Dermis blood vessel endothelial cell (primary cell): ENCODE measurements at places on chromosomes 11 and 22.

DNA sequence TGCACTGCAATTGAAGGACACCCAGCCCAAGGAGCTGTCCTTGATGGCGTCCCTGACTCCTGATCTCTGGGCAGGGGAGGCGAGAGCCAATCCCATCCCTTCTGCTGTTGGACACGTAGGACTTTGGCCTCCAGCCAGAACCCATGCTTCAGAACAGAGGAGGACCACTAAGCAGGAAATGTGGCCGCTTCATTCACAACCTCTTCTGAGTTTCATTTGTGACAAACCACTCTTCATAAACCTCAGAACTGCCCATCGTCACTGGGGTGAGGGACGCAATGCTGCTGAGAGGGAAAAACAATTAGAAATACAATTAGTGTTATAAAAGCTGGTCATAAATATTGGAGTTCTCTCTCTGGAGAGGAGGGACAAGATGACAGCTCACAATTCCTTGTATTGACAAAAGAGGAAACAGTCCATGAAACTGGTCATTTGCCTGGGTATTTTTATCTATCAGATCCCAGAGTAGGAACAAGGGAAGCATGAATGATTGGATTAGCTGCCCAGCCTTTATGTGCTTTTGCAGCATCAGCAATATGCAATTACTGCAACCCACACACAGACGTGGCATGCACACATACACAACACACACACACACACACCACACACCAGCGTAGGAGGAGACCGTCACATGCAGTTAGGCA lies 216.5 kb upstream of the CADM1 start:
- no peak for DNase-seq

- no peak for DNase-seq
Observed at GRCh38 chr11:112195951-112196351, 20.6 kb downstream of the BCO2 start.

GRCh38 chr11:58796333-58796732 lies 48.2 kb downstream of the GLYATL2 start:
- DNase-seq: no peak

- DNase-seq: no peak
Observed at GRCh38 chr11:93289782-93290463, 40.6 kb upstream of the DEUP1 start.

DNA sequence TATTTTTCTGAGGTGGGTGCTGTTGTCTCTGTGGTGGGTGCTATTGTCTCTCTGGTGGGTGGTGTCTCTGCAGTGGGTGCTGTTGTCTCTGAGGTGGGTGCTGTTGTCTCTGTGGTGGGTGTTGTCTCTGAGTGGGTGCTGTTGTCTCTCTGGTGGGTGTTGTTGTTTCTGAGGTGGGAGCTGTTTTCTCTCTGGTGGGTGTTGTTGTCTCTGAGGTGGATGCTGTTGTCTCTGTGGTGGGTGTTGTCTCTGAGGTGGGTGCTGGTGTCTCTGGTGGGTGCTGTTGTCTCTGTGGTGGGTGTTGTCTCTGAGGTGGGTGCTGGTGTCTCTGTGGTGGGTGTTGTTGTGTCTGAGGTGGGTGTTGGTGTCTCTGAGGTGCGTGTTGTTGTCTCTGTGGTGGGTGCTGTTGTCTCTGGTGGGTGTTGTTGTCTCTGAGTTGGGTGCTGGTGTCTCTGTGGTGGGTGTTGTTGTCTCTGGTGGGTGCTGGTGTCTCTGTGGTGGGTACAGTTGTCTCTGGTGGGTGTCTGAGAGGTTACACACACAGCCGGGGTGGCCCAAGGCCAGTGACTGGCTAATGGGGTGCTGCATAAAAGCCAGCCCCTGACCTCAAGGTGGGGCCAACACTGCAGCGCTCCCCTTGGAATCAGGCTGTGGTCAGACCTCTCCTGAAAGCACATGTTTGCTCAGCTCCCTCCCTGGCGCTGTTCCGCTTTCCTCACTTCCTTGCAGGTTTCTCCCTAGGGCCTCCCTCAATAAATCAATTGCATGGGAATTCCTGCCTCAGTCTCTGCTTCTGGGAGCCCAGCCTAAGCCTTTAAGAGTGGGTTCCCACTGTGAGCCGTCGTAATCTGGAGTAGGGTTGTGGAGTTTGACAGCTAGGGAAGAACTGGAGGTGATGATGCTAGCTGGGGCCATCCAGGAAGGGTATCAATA lies 31.0 kb upstream of the XBP1 start:
- DNase-seq: no peak

DNA sequence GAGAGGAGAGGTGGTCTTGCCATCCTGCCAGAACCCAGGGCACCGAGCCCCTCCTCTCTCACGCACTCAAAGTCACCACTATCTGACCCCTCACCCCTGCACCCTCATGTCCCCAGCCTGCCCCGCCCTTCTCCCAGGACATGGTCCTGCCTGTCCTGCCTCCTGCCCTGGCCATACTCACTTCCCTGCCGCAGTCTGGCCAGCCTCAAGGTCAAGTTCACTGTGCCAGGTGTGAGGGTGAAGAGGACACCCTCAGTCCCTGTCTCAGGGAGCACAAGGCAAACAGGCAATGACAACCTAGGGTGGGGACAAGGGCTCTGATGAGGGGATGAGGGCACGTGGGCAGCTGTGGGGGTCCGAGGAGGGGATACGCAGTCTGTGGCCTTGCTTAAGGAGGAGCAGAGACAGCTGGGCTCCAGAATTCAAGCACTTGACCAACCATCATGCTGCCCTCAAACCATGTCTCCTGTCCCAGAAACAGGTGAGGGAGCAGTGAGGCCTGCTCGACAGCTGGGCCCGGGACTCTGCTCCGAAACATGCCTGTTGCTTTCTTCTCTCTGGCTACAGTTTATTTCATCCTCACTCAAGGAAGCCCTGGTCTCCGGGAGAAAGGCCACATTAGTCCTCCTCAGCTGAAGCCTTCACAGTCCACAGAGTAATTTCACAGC lies 36.6 kb downstream of the PDGFB start:
- no peak for DNase-seq

- DNase-seq: no peak
Observed at GRCh38 chr11:44595964-44596381, 30.5 kb downstream of the CD82 start.

GRCh38 chr22:49202226-49202625 lies 625.4 kb downstream of the BRD1 start:
- DNase-seq: no peak

GRCh38 chr11:130486391-130486836 lies 38.0 kb downstream of the ADAMTS15 start:
- no peak for DNase-seq

DNA sequence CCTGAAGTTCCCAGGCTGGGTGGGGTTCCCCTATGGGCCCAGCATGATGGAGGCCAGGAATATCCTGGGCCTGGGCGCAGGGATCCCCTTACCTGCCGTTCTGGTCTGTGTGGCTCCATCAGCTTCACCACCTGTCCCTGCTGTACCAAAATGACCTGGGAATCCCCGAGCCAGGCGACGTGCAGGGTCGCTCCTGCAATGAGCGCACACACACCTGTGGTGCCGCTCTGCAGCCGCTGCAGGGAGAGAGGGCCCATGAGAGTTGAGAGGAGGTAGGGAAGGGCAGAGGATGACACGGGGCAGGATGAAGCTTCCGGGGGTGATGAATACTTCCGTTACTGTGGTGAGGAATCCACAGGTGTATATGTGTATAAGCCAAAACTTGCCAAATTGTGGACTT lies 21.6 kb downstream of the PPM1F start:
- no peak for DNase-seq

- no peak for DNase-seq
Observed at GRCh38 chr22:44410451-44410991, 87.5 kb downstream of the RTL6 start.

- DNase-seq: no peak
Observed at GRCh38 chr11:110525883-110526282, 96.1 kb downstream of the FDX1 start.

GRCh38 chr11:95121698-95122097 lies 32.1 kb downstream of the ENDOD1 start:
- DNase-seq: no peak

GRCh38 chr11:15716550-15716949 lies 601.8 kb downstream of the INSC start:
- no peak for DNase-seq

DNA sequence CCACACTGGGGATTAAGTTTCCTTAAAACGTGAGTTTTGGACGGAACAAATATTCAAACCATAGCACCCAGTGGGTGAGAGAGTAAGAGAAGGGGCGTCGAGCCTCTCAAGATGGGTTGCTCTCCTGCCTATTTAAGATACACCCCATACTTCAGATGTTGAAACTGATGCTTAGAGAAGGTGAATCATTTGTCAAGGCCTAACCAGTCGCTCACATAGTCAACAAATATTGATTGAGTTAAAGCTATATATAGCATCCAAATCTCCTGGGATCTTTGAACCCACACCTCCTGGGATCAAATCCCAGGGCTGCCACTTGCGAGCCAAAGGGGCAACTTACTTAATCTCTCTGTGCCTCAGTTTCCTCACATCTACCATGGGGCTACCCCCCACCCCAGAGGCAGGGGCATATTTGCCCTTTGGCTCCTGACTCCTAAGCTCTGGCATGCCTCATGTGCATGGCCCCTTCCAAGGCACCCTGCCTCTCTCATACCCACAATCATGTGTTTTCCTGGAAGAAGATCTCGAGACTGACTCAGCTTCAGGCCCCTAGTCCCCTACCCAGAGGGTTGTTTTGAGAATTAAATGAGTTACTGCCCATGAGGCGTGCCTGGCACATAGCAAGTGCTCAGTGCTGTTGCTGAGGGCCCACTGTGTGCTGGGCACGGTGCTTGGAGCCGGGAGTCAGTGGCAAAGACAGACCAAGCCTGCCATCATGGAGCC lies 19.0 kb upstream of the PDGFB start:
- no peak for DNase-seq

- DNase-seq: peak; percentile 68
Observed at GRCh38 chr11:61293867-61294716, 1.0 kb downstream of the VWCE start.

- no peak for DNase-seq
Observed at GRCh38 chr11:100759106-100759505, 72.0 kb downstream of the ARHGAP42 start.

GRCh38 chr11:75468534-75469340 lies 35.7 kb upstream of the KLHL35 start:
- DNase-seq: peak; percentile 97

- DNase-seq: peak; percentile 82
Observed at GRCh38 chr22:30444632-30445437, 19.3 kb downstream of the MTFP1 start.

DNA sequence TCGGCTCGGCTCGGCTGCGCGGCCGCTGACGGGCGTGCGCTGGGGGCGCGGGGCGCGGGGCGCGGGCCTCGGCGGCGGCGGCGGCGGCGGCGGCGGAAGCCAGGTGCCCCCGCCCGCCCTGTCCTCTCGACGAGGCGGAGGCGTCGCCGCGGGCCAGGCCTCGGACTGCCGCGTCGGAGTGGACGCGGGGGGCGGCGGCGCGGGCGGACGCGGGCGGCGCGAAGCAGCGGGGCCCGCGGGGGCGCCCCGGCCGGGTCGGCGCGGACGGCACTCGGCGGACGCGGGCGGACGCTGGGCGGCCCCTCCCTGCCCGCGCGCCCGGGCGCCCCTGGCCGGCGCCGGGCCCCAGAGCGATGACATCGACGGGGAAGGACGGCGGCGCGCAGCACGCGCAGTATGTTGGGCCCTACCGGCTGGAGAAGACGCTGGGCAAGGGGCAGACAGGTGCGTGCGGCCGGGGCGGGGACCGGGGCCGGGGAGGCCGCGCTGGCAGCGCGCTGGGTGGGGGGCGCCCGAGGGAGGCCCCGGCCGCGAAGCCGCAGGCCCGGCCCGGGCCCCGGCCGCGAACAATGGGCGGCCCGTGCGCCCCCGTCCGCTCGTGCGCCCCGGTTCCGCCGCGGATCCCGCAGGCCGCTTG lies at the start of gene BRSK2:
Gene BRSK2 (plus strand): TSS at position 3 of the 637 bp plus-strand sequence. CDS start 351 bp downstream, at position 354.
- no peak for DNase-seq

- DNase-seq: peak; percentile 53
Observed at GRCh38 chr11:69962152-69962551, 116.0 kb upstream of the ANO1 start.

DNA sequence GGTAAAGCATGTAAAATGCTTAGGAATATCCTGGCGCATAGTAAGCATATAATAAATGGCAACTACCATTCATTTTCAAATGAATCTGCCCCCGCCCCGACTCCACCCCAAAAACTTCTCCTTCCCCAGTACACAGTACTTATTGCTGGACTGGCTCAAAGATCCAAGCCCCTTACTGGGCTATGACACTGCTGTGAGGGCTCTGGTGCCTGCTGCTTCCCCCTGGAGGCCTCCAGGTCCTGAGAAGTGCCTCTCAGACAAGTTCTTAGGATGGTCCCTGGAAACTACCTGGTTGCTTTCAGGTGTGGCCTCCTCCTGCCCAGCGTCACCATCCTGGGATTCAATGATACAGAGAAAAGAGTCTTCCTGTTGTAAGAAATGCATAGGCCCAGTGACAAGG lies 190.6 kb upstream of the NTM start:
- DNase-seq: no peak

DNA sequence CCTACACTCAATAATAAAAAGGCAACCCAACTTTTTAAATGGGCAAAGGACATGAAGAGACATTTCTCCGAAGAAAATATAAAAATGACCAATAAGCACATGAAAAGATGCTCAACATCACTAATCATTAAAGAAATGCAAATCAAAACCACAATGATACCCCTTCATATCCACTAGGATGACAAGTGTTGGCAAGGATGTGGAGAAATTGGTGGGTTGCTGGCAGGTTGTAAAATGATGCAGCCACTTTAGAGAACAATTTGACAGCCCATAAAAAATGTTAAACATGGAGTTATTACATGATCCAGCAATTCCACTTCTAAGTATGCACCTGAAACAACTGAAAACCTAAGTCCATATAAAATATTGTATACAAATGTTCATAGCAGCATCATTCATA lies 73.2 kb upstream of the LMO2 start:
- no peak for DNase-seq

DNA sequence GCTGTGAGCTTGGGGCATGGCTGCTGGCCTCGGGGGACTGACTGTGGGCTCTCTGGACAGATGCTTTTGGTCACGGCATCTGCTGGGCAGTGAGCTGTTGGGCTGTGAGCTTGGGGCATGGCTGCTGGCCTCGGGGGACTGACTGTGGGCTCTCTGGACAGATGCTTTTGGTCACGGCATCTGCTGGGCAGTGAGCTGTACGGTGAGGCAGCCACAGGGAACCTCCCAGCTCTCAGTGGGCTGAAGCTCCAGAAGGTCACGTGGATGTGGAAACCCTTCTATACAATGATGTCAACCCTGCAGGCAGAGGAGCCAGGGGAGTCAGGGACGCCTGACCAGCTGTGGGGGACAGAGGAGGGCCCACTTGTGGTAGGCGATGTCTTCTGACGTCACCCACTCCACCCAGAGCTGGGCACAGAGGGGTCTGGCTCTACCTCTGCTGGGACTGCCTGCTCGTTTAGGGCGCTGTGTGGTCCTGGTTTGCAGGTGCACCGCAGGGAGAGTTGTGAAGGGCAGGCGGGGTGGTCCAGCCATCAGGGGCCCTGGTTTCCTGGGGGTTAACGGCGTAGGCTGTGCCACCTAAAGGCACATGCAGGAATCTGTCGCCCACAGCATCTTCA lies 1331.3 kb downstream of the BRD1 start:
- no peak for DNase-seq
